ENCODE measurements at places on chromosomes 3 and 15. TPM values are rescaled to one million over a fixed set of nuclear protein-coding genes. Genes with fewer than 3 reads are reported as not detected.

TIMMDC1 gene
- total RNA-seq, result 41.4 TPM

PLA2G4E gene
- 9.7 TPM for total RNA-seq

MESP1 gene
- total RNA-seq, result not detected

NMB gene
- total RNA-seq, result 11.1 TPM

NR1D2 gene
- 11.4 TPM for total RNA-seq

UBAP1L gene
- 6.3 TPM for total RNA-seq

DUOX1 gene
- 145 TPM for total RNA-seq

CLRN1 gene
- not detected for total RNA-seq

HCN4 gene
- not detected for total RNA-seq

PRSS50 gene
- total RNA-seq, result not detected

OIP5 gene
- total RNA-seq, result 11.8 TPM

IMPG2 gene
- 0.04 TPM for total RNA-seq

DUOXA2 gene
- total RNA-seq, result 20.6 TPM

LRCH3 gene
- total RNA-seq, result 15.0 TPM

SLC28A1 gene
- not detected for total RNA-seq

ZNF35 gene
- 3.7 TPM for total RNA-seq

CTXN2 gene
- not detected for total RNA-seq

SERINC4 gene
- not detected for total RNA-seq

TMEM62 gene
- total RNA-seq, result 49.2 TPM

SLC27A2 gene
- total RNA-seq, result 2.7 TPM

CADM2 gene
- 0.08 TPM for total RNA-seq

EFCC1 gene
- total RNA-seq, result 0.19 TPM

GRAMD2A gene
- 5.9 TPM for total RNA-seq

SECISBP2L gene
- total RNA-seq, result 15.3 TPM

LOXL1 gene
- 7.7 TPM for total RNA-seq

GNAT1 gene
- total RNA-seq, result not detected

CLK3 gene
- total RNA-seq, result 46.8 TPM

LYSMD2 gene
- 15.0 TPM for total RNA-seq

FETUB gene
- 23.3 TPM for total RNA-seq

TM4SF4 gene
- not detected for total RNA-seq

KCNMB2 gene
- not detected for total RNA-seq

BUB1B gene
- 9.1 TPM for total RNA-seq

A4GNT gene
- total RNA-seq, result not detected

TMEM202 gene
- not detected for total RNA-seq

ZNF654 gene
- total RNA-seq, result 9.8 TPM

CORO2B gene
- total RNA-seq, result not detected

GABRR3 gene
- total RNA-seq, result not detected

Data from esophagus squamous epithelium (tissue), 5 donors.